ENCODE measurements at places on chromosomes 2 and 18. TPM values are rescaled to one million over a fixed set of nuclear protein-coding genes. Genes with fewer than 3 reads are reported as not detected.

TRIB2 gene
- total RNA-seq: 63.4 TPM

KHK gene
- total RNA-seq: 3.4 TPM

SALL3 gene
- not detected for total RNA-seq

DNA sequence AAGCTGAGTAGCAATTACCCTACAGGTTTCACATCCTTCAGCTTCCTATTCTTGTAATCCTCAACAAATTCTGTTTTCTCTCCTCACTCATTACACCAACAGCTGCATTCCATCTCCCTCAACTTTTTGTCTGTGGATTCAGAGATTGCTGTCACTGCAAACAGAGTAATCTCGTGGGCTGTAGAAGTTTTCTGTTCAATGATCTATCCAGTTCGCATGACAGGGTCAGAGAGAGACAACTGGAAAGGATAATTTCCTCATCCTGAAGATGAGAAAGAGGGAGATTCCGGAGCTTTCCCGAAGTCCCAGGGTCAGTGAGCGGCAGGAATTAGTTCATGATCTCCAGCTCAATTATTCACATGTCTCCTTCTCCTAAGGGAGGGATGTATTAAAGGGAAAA lies 75.7 kb downstream of the MYO5B start:
- DNase-seq: no peak

- no peak for DNase-seq
Observed at GRCh38 chr2:24899361-24899910, 20.6 kb downstream of the ADCY3 start.

DNA sequence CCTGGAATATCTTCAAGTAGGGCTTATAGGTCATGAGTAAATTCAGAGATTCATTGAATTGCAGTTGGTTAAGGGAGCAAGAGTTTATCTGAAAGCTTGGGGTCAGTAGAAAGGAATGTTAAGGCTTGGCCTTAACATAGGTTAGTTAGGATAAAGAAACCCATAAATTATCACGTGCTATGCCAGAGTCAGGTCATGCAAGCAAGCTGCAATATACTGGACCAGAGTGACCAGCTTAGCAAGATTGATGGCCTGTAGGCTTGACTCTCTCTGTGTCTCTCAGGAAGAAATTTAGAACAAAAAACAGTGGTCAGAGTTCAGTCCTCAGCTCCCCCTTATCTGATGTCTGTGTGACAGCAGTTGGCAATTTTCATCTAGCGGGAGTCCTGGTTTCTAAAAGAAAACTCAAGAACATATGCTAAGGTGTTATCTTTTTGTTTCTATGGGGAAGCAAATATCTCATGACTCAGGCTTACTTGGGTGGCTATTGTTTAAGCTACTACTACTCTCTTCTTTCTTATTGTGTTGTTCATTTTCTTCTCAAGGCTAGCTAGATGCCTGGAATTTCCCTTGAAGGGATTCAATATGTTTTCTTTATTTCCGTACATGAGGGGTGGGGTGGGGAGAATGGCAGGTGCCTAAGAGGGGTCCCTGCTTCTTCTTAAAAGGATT lies 28.7 kb upstream of the MARCO start:
- DNase-seq: no peak

DNA sequence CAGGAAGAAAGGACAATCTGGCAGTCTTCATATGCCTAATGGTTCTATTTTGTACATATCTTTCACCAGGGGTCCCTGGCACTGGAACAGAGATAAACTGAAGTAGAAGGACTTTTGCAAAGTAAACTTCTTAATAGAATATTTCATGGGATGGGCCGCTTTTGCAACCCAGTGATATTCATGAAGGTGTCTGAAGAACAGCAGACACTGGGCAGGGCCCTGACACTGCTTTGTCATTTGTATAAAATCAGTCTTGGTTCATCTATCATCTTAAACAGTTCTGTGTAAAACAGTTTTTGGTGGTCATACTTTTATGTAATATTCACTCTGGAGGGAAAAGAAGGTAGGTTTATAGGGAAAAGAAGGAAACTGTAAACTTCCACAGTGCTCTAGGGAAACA lies 66.4 kb downstream of the TMEM200C start:
- no peak for DNase-seq

DNA sequence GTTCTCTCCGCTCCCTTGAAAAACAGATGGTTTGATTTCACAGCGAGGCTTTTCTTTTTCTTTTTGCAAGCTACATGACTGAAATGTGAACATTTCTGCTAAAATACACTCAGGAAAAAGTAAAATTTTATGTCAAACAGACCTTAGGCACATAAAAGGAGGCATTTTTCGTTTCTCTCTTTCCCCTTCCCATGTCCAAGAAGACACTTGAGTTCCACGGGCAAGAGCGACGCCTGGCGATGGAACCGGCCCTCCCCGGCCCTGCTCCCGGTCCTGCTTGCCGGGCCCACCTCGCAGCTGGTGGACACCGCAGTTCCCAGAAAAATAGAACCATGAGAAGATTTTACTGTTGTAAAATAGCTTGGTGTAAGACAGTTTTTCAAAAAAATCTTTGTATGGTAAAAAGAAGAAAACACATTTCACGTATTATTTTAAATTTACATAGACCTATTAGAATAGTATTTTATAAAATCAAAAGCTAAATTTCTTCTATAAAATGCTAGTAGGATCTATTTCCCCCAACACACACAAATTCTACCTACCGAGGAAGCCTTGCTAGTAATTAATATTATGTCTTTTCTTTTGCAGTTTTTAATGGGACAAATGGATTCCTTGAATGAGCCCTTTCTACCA lies 2.3 kb upstream of the ALKAL2 start:
- DNase-seq: peak; percentile 82

GRCh38 chr18:79772865-79773696 lies 24.7 kb upstream of the KCNG2 start:
- peak; percentile 57 for DNase-seq

- no peak for DNase-seq
Observed at GRCh38 chr2:11950896-11951295, 204.5 kb downstream of the LPIN1 start.

GRCh38 chr2:171709011-171709685 lies 21.9 kb downstream of the DYNC1I2 start:
- DNase-seq: no peak

DNA sequence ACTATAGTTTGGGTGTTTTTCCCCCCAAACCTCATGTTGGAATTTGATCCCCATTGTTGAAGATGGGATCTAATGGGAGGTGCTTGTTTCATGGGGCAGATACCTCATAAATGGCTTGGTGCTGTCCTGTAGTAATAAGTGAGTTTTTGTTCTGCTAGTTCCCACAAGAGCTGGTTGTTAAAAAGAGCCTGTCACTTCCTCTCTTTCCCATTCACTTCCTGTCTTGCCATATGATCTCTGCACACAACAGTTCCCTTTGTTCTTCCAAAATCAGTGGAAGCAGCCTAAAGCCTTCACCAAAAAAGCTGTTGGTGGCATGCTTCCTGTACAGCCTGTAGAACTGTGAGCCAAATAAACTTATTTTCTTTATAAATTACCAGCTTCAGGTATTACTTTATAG lies 768.2 kb upstream of the VRK2 start:
- DNase-seq: no peak

GRCh38 chr2:187719510-187719909 lies 165.3 kb upstream of the TFPI start:
- DNase-seq: no peak

DNA sequence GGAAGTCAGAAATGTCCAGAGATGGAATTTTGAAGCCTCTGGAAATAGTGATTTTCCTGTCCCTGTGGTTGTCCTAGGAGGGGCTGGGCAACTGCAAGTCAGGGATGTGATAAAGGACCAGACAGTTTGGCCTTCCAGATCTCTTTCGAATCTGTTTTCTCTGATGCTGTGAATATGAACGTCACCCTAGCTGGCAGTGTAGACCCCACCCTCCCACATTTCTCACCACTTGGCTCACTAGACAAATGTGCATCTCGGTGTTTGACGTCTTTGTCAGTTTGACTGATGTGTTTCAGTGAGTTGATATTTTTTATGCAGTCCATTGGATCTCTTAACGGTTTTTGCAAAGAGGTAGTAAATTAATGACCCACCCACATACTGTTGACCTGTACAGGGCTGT lies 301.2 kb downstream of the TNS1 start:
- no peak for DNase-seq

DNA sequence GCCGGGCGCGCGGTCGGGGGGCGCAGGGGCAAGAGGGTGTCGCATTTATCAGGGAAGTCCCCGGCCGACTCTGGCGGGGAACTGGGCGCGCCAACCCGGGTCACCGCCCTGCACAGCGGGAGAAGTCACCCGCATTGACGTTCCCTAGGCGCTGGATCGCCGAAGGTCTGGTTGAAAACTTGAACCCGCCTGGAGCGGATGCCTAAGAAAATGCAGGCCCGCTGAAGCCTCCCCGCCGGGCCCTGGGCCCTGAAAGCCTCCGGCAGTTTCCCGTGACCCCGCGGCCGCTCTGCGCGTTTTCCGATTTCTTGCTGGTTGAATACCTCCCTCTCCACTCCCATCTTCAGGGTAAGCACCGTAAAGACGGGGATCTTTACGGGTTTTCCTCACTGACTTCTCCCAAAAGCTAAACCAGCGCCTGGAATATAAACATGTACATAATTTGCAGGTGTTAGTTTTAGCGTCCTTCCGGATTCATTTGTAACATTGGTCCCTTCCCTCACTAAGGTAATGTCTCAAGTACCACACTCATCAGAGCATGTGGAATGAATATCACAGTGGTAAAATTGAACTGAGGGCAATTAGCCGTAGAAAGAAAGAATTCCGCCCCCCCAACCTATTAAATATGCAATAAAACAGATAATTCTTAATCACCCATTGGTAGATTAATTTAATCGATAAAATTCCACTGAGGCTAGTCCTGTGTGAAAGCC lies 675 bp upstream of the SPIRE1 start:
- peak; percentile 71 for DNase-seq
